Mesothelial cell of epicardium (in vitro differentiated cells): ENCODE measurements at places on chromosomes 6 and 20. TPM values are rescaled to one million over a fixed set of nuclear protein-coding genes. Genes with fewer than 3 reads are reported as not detected.

GRM1 gene
- 0.11 to 0.16 TPM in 2 of 3 replicates, not detected in the other for total RNA-seq

PFDN4 gene
- 25.8 to 26.8 TPM (median 26.0 TPM) in 3 replicates for total RNA-seq

DSP gene
- total RNA-seq = 163 to 172 TPM (median 171 TPM) in 3 replicates

FAM83B gene
- total RNA-seq = 12.2 to 14.0 TPM (median 12.6 TPM) in 3 replicates

OTOR gene
- total RNA-seq = not detected in 3 replicates

TCF21 gene
- total RNA-seq = 4.7 to 5.3 TPM (median 5.0 TPM) in 3 replicates

DNA sequence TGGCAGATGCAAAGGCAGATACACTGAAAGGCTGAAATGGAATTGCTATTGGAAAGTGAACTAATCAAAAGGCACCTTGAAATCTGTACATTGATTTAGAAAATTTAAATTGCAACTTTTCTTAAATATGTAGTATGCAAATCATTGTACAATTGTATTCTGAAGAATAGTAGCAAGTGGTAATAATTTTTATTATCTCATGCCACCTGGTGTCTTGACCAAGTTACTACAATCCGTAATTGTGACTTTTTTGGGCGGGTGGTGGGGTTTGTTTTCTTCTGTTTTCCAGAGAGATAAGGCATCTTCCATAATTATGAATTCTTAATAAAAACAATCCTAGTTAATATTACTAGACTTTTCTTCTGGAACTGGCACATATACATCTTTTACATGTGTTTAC, 12.5 kb upstream of the BCKDHB start:
- peaks cover 2% of the 10 kb centered on the region for H3K27me3 ChIP-seq
- no peak for DNase-seq
- H3K4me1 ChIP-seq = no peaks in the 10 kb centered on the region
- no peak overlapping the region for H3K27ac ChIP-seq

- H3K36me3 ChIP-seq = no peaks in the 10 kb centered on the region
- no peaks in the 10 kb centered on the region for H3K27me3 ChIP-seq
- H3K27ac ChIP-seq = no peak overlapping the region
- H3K4me1 ChIP-seq = no peaks in the 10 kb centered on the region
These were observed 216.4 kb downstream of the C6orf118 start for GRCh38 chr6:165092881-165093595.

DNA sequence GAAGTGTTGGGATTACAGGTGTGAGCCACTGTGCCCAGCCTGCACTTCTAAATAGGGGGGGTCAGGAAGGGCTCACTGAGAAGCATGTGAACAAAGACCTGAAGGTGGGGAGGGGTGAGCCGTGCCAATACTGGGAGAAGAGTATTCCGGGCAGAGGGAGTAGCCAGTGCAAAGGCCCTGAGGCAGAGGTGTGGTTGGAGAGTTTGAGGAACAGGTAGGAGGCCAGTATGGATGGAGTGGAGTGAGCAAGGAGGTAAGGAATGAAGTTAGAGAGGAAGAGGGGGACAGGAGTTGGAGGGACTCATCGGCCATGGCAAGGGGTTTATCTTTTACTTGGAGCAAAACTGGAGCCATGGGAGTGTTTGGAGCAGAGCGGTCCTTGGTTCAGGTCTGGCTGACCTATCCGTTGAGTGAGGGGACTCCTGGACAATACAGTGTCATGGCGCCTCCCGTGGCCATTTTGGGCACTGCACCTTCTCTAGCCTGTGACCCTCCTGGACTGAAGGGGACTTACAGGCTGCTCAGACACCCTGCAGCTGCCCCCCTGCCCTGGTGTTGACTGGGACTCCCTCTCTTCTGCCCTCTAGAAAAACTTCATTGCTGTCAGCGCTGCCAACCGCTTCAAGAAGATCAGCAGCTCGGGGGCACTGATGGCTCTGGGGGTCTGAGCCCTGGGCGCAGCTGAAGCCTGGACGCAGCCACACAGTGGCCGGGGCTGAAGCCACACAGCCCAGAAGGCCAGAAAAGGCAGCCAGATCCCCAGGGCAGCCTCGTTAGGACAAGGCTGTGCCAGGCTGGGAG, 12.1 kb downstream of the FOXS1 start:
- DNase-seq = no peak
- H3K4me3 ChIP-seq = no peak overlapping the region
- no peak overlapping the region for H3K27ac ChIP-seq
- peaks cover 10% of the 10 kb centered on the region for H3K4me1 ChIP-seq
- no peaks in the 10 kb centered on the region for H3K36me3 ChIP-seq
- H3K27me3 ChIP-seq = no peaks in the 10 kb centered on the region

DNA sequence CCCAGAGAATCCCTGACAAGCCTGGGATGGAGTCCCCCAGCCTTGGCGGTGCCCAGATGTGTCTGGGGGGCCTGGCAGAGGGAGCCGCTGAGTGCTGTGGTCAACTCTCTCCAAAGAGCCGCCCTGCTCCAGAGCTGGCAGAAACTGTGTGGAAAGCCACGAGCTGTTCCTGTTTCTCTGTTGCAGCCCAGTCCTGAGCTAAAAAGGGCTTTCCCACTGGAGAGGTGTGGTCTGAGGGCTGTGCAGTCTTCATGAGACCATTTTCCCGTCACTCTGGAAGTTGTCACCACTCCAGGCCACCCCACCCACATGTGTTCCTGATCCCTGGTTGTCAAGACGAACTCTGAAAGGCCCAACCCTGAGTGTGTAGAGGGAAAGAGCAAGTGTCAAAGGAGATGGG, 99.7 kb upstream of the KCNK16 start:
- no peak overlapping the region for H3K27ac ChIP-seq
- H3K36me3 ChIP-seq = no peaks in the 10 kb centered on the region
- H3K27me3 ChIP-seq = no peaks in the 10 kb centered on the region

DNA sequence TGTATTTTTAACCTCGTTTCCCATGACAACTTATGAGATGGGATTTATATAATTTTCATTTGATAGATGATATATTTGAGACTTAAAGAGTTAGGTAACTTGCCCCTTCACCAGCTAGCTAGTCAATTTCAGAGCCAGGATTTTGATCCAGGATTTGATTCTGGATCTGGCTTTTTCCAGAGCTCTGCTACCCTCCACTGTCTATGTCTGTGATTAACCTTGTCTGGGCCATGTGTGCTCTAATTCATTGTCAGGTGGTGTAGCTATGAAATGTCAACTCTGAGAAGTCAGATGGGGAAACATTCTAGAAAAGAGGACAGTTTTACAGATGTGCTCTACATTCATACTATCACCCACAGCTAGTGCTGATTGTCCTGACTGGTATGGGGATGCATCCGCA, 42.5 kb upstream of the MLIP start:
- H3K27ac ChIP-seq = no peak overlapping the region
- H3K4me3 ChIP-seq = no peak overlapping the region
- no peaks in the 10 kb centered on the region for H3K36me3 ChIP-seq
- DNase-seq = no peak
- no peaks in the 10 kb centered on the region for H3K27me3 ChIP-seq
- H3K4me1 ChIP-seq = peaks cover 7% of the 10 kb centered on the region

DNA sequence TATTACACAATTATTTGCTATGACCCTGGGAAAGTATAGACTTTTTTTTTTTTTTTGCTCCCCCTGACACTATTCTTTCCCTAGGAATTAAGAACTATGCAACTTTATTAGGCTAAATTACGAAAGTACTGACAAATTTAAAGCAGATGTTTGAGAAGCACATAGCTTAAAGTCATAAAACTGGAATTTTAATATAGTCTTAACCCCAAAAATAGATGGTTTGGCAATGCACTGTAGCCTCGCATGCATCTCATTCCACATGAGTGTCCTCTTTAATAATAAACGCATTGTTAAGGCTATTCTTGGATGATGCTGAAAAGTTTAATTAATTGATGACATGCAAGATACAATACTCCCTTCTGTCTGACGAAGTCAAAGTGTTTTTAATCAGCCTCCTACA, 49.3 kb downstream of the TBC1D7 start:
- H3K4me3 ChIP-seq = no peak overlapping the region
- H3K27me3 ChIP-seq = no peaks in the 10 kb centered on the region
- H3K36me3 ChIP-seq = no peaks in the 10 kb centered on the region
- no peak overlapping the region for H3K27ac ChIP-seq
- H3K4me1 ChIP-seq = peaks cover 8% of the 10 kb centered on the region

DNA sequence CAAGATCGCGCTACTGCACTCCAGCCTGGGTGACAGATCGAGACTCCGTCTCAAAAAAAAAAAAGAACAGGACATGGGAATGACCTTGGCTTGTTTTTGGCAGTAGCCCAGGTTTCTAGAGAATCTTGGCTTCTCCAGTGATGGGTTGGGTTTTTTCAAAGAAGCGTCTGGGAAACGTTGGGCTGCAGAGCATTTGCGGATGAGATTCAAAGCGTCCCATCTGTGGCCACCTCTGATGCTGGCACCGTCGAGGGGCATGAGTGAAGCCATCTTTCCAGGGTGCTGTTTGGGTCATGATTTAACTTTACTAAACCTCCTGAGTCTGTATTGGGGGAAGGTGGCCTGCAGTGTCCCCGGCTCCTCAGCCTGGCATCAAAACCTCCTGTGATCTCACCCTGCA, 43.2 kb upstream of the SRF start:
- peaks cover 16% of the 10 kb centered on the region for H3K36me3 ChIP-seq
- no peak for DNase-seq
- peaks cover 32% of the 10 kb centered on the region for H3K4me1 ChIP-seq
- H3K27me3 ChIP-seq = no peaks in the 10 kb centered on the region
